Activated CD4-positive, alpha-beta T cell treated with anti-CD3 and anti-CD28 coated beads, Interleukin-2, amount 50 U/mL, for 1 hour (primary cell): ENCODE measurements at places on chromosomes 1 and 21.

GRCh38 chr1:164456272-164456671 is 102.7 kb upstream of the PBX1 start:
- DNase-seq = no peak

GRCh38 chr1:222665964-222666363 is 46.3 kb downstream of the AIDA start:
- DNase-seq = no peak

DNA sequence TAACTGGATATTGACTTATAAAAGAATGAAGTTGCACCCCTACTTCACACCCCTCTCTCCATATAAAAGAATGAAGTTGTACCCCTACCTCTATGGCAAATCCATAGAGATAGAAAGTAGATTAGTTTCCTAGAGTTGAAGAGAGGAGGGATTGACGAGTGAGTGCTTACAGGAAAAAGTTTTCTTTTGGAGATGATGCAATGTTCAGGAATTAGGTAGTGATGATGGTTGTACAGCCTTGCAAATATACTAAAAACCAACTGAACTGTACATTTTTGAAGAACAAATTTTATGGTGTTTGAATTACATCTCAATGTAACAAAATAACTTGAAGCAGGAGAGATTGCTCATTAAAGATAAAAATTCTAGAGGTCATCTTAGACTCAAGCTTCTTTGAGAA is 272.9 kb downstream of the GPR52 start:
- DNase-seq = no peak

DNA sequence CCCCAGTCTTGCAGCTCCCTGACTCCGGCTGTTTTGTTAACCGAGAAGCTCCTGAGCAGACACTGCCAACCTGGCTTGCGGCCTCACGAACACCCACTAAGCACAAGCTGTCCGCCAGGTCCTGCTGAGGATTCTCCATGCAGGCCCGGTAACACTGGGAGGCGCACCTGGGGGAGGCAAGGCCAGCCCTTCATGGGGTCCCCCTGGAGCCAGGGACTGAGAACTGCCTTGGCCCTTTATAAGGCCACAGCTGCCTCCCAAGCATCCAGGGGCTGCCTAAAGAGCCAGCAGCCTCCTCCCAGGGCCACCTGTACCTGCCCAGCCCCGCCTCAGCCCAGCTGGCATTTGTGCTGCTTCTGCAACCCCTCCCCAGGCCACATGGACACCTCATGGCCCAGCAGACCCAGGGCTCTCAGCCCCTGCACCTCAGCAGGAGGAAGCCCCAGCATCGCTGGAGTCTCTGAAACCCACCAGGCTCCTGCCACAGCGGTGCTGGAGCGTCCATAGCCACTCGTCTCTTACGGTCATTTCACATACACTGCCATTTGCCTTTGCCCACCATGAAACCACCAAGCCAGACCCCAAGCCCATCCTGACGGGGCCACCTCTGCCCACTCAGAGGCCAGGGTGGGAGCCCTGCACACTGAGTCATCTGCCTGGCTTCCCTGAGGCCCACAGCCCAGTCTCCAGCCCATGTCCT is 82.5 kb downstream of the NPHP4 start:
- DNase-seq = no peak

DNA sequence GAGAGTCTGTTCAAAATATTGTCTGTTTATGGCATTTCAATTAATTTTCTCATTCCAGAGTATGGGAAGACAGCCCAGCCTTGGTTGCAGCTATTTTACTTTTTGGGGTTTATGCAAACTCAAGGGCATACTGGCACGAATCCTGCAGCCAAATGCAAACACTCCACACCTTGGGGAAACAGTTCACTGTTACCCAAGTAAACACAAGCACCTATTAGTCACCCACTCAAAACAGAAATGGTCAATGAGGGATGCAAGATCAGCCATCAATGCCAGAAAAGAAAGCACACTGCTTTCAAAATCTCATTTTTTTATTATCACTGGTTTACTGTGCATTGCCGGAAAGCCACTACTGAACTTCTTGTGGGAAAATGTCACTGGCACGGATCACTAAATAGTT is 170.6 kb downstream of the RUNX1 start:
- DNase-seq = no peak

GRCh38 chr1:109140392-109140791 is 26.5 kb downstream of the ELAPOR1 start:
- no peak for DNase-seq

- DNase-seq = no peak
Observed at GRCh38 chr1:162682013-162682419, 49.8 kb downstream of the DDR2 start.

GRCh38 chr1:150809651-150810050 is 1.6 kb upstream of the CTSK start:
- DNase-seq = no peak

DNA sequence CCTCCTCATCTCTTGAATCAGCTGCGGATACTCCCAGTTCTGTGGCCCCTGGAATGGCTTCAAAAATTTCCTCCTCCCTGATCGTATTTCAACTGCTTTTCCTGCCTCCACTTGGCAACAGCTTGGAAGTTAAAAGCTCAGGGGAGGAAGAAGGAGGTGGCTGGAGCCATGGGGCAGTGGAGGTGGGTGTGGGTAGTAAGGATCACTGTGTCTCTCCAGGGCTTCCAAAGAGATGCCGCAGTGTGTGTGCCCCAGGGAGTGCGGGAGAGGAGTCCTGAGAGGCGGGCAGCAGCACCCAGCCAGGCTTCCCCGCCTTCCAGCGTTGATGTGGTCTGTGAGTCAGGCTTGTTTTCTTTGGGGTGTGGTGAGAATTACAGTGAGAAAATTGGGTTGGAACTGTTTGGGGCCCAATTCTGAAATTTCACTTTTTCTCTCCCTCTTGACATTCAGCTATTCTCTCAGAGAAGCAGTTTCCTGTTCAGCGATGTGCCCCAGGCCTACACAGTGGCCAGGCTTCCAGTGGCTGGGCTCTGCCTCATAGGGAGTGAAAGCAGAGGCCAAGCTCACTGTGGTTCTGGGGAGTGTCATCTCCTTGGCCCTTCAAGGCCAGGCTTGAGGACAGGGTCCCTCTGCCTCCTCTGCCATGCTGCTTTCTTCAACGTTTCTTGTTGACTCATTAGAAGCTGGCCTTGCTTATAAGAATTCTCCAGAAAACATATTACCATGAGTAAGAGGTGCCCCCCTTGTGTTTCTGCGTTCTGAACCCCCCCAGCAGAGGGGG is 69.0 kb downstream of the PGM1 start:
- no peak for DNase-seq

DNA sequence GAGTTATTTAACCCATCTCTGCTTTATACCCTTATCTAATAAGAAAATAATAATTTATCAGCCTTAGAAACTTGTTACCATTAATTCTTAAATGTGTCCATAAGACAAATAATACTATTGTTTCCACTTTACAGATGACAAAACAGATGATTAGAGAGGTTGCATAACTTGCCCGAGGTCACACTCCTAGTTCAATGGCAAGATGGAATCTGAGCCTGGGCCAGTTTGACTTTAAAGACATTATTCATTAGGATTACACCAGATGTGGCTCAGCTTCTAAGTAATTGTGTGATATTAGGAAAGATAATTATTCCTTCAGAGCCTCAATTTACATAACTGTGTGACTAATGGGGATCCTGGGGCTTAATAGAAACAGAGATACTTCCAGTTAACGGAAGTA is 42.3 kb upstream of the KCNK2 start:
- DNase-seq = no peak

DNA sequence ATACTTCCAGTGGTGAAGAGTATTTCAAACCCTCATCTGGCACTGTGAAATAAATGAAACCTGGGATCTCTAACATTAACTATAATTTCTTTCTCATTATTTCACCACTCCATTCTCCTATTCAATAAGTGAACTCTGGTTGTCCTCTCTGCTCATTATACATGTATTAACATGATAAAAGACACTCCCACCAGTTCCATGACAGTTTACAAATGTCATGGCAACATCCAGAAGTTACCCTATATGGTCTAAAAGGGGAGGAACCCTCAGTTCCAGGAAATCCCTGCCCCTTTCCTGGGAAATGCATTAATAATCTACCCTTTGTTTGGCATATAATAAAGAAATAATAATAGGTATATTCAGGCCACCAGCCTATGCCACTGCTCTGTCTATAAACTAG is 62.7 kb upstream of the BRINP3 start:
- no peak for DNase-seq

- DNase-seq = no peak
Observed at GRCh38 chr1:76640092-76640491, 227.2 kb upstream of the ST6GALNAC5 start.

GRCh38 chr1:150365941-150366340 is 2.0 kb downstream of the RPRD2 start:
- DNase-seq = no peak

DNA sequence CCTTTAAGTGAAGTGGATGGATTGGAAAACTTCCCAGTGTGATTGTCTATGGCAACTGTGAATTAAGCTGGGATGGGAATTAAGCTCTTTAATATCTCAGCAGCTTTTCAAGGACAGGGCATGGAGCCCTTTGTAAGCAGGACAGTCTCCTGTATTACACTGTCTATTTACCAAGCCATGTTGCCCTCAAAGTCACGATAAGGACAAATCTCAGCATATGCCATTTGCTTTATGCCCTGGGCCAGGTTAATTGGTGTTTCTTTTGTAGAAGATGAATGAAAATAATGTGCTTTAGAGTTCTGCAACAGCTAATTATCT is 17.6 kb downstream of the UTP25 start:
- no peak for DNase-seq

DNA sequence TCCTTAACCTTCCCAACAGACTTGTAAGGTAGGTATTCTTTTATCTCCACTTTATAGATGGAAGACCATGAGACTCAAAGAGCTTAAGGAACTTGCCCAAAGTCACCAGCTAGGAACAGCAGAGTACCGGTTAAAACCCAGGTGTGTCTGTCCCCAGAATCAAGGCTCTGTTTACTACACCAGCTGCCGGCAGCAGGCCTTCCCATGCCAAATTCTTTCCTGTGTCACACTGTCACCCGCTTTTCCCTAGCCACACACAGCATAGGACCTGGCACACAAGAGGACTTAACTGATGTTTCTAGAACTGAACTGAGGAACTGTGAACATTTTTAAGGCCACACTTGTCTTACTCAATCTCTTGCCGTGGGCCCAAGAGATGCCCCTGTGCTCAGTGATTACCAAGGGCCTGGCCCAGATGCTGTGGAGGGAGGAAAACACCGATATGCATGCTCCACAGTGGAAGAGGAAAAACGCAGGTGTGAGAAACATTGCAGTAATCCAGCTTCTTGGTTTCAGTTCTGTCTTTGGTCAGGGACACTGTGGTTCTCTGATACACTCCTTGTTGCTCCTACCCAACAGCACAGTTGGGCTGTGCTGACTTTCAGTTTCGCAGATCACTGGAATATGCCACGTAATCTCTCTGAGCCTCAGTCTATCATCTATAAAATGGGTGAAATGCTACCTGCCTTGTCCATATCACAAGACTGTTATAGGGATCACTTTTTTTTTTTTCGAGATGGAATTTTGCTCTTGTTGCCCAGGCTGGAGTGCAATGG is 13.9 kb upstream of the LY9 start:
- DNase-seq = no peak

- no peak for DNase-seq
Observed at GRCh38 chr1:1996207-1996651, 7.4 kb downstream of the CFAP74 start.

GRCh38 chr1:228275179-228275429 is 67.3 kb downstream of the OBSCN start:
- no peak for DNase-seq

DNA sequence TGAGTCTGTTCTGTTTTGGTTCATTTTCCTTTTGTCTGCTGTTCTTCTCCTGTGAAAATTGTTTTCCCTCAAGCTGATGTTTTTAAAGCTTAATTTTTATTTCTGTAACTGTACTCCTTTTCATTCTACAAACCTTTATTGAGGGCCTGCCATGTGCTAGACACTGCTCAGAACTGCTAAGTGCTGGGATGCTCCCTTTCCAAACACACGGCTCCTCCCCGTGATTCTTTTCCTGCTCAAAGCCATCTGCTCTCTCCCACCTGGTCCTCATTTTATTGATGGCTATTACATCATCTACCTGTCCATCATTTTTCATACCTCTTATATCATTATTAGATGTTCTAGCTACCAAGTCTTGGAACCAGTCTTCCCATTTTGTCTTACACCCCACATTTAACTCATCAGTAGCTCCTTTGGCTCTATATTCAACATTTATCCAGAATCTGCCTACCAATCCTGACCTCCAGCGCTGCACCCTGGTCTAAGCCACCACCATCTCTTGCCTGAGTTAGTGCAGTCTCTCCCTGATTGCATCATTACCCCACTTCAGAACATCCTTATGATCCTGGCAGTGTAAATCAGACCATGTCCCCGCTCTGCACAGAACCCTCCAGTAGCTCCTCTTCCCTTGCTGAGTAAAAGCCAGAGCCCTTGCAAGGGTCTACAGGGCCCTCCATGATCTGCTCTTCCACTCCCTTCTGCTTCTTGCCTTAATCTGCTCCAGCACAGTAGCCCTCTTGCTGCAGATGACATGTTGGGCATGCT is 118.1 kb downstream of the CACNA1E start:
- no peak for DNase-seq

DNA sequence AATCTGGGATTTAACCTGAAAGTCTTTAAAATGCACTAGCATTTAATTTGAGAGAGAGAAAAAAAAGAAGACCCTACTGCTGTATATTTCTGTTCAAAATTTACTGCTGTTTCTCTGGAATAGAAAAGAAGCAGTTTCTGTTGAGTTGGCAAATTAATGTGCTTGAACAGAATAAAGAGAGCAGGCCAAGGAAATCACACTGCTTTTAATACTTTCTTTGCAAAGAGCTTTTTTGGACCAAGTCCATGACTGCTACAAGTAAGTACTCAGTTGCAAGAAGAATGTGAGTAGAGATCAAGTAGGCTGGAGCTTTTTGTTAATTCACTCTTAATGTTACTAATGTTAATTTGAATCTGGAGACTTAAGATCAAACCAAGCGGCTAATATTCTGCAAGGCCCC is 336.2 kb upstream of the SGIP1 start:
- DNase-seq = no peak

DNA sequence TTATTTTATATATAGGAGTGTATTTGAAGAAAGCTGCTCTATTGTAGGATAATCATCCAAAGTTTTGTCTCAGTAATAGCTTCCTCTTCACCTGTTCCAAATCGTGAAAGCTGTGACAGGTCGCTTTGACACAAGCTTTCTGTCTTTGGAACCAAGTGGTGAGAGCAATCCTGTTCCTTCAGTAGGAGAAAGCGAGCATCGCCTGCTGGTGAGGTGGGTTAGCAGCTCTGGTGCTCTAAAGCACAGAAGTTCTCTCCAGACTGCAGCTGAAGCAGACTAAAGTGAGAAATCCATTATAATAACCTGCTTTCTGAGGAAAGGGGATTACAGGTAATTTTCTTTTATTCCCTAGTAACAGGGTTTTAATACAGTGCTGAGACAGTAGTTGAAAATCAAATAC is 803.8 kb downstream of the ADGRL2 start:
- no peak for DNase-seq
